ENCODE measurements at places on chromosomes 2 and 18.

DNA sequence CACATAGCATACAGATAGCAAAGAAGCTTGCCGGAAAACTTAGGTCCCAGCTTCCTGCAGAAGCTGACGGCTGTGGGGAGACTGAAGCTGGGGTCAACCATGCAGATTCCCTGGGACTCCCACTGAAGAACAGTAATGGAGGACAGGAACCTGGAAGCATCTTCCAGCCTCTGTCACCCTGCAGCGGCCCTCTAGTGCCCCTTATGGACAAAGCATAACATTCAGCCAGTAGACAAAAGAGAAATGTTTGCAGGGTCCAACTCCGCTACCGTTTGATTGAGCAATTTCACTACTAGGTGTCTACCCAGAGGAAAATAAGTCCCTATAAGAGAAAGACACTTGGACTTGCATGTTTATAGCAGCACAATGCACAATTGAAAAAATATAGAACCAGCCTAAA, 460.6 kb downstream of the CNTNAP5 start:
- DNase-seq = no peak

GRCh38 chr18:35827903-35828275, 144.6 kb upstream of the RMP24 start:
- no peak for DNase-seq

GRCh38 chr18:51480407-51481261, 283.2 kb upstream of the MEX3C start:
- DNase-seq = no peak

- DNase-seq = peak; percentile 21
Measured at GRCh38 chr2:176283291-176284068, 14.2 kb downstream of the MTX2 start.

DNA sequence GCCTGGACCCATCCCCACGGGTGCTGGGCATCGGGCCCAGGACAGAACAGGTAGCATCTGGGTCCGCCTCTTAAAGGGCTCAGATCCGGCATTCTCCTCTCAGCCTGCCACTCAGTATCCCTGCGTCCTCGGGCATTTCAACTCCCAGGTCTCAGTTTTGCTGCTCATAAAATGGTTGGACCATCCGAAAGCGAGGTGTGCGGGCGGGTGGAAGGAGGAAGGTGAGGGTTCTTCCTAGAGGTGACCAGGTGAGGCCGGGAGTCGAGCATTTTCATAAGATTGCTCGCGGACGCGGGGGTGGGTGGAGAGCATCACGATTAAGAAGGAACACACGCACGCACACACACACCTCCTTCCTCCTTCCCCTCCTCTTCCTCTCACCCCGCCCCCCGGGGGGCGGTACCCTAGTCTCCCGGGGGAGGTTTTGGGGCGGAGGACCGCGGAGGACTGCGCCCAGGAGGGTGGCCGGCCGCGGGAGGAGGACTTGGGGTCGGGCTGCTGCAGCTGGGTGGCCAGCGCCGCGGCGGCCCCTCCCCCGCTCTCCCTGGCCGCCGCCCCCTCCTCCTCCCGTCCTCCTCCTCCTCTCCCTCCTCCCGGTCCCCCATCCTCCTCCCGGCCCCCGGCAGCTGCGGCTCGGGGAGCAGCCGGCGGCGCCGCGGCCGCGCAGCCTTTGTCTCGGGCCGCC, 97.9 kb upstream of the GPR45 start:
- DNase-seq = no peak

GRCh38 chr2:104733226-104733943, 120.5 kb upstream of the POU3F3 start:
- no peak for DNase-seq

- no peak for DNase-seq
Measured at GRCh38 chr2:168976034-168976654, 55.0 kb downstream of the ABCB11 start.

DNA sequence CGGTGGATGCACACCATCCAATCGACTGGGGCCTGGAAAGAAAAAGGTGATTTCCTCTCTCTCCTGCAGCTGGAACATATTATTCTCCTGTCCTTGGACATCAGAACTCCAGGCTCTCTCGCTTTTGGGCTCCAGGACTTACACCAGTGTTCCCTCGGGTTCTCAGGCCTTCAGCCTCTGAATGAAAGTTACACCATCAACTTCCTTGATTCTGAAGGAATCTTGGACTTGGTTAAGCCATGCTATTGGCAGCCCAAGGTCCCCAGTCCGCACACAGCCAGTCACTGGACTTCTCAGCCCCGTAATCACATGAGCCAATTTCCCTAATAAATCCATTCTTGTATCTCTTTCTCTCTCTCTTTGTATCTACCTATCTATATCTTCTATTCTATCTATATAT, 418.9 kb downstream of the IRS1 start:
- DNase-seq = no peak

DNA sequence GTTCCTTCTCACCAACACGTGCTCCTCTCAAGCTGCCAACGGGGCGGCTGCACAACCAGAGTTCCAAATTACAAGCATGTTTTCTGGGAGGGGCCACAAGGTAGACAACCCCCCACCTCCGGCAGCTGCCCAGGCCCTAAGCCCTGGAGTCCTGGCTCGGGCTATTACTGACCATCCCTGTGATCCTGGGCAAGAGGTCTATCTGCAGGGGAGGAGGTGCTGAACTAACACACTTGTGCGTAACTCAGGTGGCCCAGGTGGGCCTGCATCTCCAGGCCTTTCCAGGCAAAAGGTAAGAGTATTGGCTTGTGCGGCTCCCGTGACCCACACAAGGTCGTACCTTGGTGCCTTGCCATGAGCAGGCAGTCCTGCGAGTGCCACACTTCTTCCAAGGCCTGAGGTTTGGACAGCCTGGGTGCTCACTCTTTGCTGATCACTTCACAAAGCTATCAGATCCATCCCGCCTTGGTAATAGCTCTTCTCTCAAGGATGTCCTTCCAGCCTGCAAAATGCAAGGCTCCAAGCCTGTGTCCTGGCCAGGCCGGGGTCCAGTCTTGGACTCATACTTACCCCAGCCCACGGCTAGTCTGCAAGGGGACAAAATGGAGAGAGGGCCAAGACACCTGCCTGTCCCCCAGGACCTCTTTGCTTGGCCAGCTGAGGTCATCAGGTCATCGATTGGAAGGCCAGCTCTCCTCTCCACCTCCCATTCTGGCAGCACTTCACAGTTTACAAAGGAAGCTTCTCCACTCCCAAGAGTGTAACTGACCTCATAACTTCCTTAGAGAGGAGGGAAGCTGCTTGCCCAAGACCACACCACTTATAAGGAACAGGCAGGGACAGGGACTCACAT, 33.9 kb downstream of the ADRA2B start:
- no peak for DNase-seq

GRCh38 chr18:49619801-49620200, 57.9 kb downstream of the LIPG start:
- DNase-seq = no peak

GRCh38 chr2:105935063-105935462, 190.4 kb downstream of the NCK2 start:
- DNase-seq = no peak

DNA sequence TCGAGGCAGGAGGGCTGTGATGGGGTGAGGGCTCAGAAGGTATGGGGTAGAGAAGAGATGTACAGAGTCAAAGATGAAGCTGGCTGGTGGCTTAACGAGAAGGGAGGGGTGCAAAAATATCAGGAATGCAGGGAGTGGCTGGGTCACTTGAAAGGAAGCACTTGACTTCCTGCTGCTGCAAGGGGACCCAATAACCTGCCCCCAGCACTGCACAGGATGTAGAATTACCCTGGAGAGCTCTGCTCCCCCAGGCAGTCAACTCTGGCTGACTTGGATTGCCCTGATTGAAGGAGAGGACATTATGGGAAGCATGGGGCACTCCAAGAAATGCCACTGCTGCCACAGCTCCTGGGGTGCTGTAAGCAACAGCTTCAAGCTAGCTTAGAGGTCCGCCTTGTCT, 41.8 kb downstream of the CFAP221 start:
- no peak for DNase-seq

DNA sequence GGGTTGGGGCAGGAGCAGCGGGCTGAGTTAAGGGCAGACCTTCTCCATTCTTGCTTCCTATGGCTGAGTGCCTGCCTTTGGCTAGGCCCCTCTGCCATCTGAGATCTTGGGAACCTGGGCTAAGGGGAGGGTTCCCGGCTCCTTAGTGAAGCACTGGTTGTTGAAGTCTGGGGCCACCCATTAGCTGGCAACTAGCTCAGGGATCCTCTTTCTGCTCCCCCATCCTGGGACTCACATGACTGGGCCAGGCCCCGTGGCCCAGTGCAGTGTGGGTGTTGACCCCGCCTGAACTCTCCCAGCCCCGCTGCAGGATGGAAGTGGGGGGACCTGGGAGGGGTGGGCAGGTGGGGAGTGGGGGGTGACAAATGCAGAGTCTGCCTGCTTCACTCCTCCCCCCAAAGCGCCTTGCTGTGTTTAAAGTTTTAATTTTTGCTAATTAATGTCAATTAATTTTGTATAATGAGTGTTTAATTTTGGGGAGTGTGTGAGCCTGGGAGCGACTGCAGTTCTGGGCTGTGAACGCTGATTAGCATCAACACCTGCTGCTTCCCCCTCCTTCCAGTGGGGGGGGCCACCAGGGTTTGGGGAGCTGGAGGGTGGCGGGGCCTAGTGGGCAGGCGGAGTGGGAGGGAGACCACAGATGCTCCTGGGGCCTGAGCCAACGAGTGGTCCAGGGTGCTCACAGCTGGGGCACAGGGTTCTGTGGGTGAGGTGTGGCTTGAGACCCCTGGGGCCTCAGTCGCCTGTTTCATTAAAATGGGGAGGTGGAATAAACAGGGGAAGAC, 55.2 kb downstream of the EMX1 start:
- DNase-seq = no peak
